ENCODE measurements at places on chromosomes 12 and 14.

- no peak for DNase-seq
Observed at GRCh38 chr14:93295541-93296220, 37.2 kb downstream of the BTBD7 start.

DNA sequence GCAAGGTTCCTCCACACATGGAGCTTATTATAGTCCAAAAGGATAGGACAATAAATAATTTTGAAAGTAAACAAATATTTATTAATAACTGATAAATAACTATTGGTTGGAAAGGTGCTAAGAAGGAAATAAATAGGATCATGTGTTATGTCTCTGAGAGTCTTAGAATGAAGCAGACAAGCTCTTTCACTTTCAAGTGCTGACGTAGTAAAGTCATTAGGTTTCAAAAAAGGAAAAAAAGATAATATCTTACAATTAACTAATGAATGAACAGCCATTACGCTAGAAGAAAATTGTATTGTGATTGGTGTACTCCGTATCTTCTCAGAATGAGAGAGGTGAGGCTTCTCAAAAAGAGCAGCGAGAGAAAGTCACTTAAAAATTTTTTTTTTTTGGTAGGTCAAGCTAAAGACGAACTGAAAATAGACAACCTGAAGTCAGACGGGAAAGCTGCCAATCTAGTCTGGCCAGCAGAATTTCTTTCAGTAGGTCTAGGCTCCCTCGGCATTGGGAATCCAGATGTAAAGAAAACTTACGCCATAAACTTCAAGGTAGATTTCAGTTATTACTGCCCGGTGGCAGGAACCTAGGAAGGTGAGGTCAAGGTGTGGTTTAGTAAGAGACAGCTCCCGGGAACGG is 583 bp upstream of the LEMD3 start:
- no peak for DNase-seq

GRCh38 chr12:4862809-4863208 is 46.9 kb upstream of the KCNA1 start:
- no peak for DNase-seq

- DNase-seq = no peak
Observed at GRCh38 chr14:31380106-31380505, 40.2 kb downstream of the HEATR5A start.
